Cardiac septum (tissue), 1 donor: ENCODE measurements at places on chromosomes 11 and 22. TPM values are rescaled to one million over a fixed set of nuclear protein-coding genes. Genes with fewer than 3 reads are reported as not detected.

- DNase-seq = no peak
These were observed 9.0 kb downstream of the GNAZ start for GRCh38 chr22:23079240-23079768.

GRCh38 chr11:122850076-122850631 lies 11.9 kb downstream of the CRTAM start:
- DNase-seq = no peak

DNA sequence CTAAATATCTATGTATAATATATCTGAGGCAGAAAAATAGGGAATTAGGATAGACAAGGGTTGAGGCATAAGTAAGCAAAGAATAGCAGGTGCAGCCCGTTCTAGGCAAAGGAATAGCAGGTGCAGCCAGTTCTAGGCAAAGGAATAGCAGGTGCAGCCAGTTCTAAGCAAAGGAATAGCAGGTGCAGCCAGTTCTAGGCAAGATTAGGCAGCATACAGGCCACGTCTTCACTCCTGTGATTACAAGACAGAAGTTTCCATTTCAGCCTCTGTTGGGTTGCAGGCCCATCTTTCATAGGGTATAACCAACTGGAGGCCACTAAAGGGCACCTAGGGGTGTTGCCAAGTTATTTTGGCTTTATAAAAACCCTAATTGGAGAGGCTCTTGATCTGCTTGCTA lies 28.8 kb upstream of the CHORDC1 start:
- DNase-seq = no peak

DNA sequence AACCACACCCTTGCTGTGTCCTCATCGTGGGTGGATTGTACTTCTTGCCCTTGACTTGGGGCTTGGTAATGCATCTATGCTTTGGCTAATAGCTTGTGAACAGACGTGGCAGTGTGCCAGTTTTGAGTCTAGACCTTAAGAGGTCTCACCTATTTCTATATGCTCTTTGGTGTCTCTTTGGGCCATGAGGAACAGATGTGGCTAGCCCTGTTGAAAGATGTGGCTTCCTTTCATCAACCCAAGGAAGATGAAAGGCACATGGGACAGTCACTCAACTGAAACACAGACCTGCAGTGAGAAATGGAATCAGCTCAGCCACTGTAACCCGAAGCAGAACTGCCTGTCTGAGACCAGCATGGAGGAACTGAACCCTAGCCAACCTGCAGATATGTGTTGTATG lies 7.9 kb upstream of the NELL1 start:
- DNase-seq = no peak

DNA sequence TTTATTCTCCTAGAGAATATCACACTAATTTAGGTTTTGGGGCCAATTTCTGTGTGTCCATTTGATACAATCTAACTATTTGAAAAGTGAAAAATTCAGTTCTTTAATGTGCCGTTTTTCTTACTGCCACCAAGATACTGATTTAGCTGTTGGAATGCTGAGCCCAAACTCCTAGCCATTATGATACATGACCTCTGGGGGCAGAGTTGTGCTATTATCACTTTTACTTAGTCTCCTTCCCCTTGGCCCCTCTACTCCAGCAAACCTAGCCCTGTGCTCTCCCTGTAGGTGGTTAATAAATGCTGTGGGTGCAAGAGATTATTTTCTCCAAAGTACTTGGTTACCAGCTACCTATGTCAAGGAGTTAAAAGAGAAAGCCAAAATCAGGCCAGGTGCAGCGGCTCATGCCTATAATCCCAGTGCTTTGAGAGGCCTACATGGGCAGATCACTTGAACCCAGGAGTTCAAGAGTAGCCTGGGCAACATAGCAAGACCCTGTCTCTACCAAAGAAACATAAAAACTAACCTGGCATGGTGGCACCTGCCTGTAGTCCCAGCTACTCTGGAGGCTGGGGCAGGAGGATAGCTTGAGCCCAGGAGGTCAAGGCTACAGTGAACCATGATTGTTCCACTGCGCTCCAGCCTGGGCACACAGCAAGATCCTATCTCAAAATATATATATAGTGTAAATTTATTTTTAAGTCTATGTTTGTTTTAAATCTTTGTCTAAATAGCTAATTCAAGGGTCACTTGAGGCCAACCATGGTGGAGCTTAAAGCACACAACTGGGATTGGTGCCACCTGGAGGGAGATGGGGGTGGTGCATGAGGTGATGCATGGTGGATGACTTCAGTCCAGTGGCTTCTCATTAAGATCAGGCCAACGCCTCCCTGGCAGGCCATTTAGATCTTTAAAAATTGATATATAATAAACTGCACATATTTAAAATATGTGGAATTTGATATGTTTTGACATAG lies 193.2 kb upstream of the PLET1 start:
- DNase-seq = no peak

GRCh38 chr11:34405079-34405858 lies 33.5 kb upstream of the CAT start:
- no peak for DNase-seq

The ACRV1 gene
- total RNA-seq = not detected

The API5 gene
- 38.8 TPM for total RNA-seq
